Liver (tissue), 10 donors: ENCODE measurements at places on chromosomes 2 and 18.

- no peak for DNase-seq
Observed at GRCh38 chr2:178200331-178200730, 6.0 kb downstream of the OSBPL6 start.

DNA sequence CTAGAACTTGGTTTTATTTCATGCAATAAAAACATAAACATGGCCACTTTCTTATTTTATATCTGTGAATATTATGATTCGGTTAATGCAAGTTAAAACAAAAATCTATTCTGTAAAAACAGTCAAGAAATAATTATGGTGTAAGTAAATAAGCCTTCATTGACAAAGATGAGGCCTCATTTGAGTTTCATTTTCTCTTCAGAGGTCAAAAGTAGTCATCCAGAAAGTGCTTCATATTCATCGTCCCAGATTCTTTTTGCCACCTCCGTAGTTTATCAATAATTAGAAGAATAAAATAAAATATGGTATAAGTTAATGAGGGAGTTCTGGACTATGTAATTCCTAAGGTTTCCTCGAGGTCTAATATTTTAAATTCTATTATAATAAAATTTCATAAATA lies 19.4 kb upstream of the HNRNPA3 start:
- no peak for DNase-seq

DNA sequence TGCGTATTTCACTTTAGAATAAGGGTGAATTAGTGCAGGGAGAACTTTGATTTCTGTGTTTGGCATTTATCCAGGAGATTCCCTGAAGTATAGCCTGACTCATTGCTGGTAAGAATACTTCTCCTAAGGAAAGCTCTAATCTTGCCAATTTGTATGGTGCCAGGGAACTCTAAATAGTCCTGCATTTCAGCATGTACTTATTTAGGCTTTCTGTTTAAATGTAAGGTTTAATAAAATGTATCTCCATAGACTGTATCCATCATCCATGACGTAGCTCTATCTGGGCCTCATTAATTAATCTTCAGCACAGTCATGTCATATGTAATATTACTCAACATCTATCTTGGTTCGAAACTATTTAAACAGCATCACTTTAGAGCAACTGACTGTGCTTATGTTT lies 127.7 kb downstream of the DOK6 start:
- no peak for DNase-seq

DNA sequence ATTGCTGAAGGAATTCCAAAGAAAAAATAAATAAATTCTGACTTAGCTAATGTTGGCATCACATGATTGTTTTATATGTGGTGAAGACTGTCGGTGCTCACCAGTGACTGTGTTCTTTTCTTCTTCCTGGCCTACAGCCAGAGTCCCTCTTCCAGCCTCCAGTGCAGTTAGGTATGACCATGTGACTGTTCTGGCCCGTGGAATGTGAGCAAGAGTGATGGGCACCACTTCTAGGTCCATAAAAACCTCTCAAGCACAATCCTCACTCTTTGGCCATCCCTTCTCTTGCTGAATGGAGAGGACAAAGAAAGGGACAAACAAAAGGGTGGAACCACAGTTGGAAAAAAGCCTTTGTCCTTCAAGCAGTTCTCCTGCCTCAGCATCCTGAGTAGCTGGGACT lies 39.0 kb upstream of the BMPR2 start:
- no peak for DNase-seq

GRCh38 chr18:54787616-54788015 lies 40.7 kb upstream of the RAB27B start:
- no peak for DNase-seq

- no peak for DNase-seq
Observed at GRCh38 chr2:233831861-233832260, 22.5 kb downstream of the HJURP start.

GRCh38 chr2:208256192-208256782 lies 1.4 kb upstream of the IDH1 start:
- DNase-seq: no peak
